ENCODE measurements at places on chromosomes 12 and 14.

DNA sequence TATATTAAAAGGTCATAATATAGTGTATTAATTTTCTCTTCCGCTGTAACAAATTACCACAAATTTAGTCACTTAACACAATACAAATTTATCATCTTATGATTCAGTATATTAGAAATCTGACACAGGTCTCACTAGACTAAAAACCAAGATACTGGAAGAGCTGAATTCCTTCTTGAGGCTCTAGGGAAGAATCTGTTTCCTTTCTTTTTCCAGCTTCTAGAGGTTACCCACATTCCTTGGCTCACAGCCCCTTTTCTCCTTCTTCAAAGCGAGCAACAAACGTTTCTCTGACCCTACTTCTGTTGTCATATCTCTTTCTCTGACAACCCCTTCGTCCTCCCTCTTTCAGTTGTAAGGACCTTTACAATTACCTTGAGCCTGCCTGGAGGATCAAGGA is 43.4 kb upstream of the AMN1 start:
- DNase-seq, result no peak

DNA sequence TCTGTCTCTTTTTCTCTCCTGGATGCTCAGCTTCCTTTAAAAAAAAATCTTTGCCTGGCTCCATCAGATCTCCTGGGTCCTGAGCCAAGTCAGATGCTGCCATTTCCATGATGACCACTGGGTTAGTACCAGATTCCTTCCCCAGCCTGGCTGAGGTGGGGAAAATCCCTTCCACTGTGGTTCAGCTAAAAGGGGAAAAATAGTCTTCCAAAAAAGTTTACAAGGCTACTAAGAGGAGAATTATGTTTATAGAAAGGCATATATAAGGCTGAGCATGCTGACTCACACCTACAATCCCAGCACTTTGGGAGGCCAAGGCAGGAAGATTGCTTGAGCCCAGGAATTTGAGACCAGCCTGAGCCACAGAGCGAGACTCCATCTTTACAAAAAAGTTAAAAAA is 28.4 kb upstream of the GAS2L3 start:
- DNase-seq, result no peak

DNA sequence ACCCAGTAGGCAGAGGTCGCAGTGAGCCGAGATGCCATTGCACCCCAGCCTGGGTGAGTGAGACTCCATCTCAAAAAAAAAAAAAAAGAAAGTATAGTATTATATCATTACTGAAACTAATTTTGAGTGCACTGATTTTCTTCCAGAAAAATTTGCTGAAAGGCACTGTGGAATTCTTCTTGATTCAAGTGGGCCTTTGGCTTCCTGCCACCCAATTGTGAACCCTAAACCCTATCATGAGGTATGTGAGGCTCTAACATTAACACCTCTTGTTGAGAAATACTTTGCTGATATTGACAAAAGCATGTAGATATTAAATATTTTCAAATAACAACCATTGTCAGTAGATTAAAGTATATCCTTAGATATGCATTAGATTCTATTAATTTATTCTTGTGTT is 211.2 kb downstream of the LRRK2 start:
- no peak for DNase-seq

GRCh38 chr12:114882083-114882482 is 198.1 kb upstream of the TBX3 start:
- no peak for DNase-seq

- no peak for DNase-seq
Observed at GRCh38 chr14:92751819-92752218, 3.4 kb upstream of the LGMN start.

DNA sequence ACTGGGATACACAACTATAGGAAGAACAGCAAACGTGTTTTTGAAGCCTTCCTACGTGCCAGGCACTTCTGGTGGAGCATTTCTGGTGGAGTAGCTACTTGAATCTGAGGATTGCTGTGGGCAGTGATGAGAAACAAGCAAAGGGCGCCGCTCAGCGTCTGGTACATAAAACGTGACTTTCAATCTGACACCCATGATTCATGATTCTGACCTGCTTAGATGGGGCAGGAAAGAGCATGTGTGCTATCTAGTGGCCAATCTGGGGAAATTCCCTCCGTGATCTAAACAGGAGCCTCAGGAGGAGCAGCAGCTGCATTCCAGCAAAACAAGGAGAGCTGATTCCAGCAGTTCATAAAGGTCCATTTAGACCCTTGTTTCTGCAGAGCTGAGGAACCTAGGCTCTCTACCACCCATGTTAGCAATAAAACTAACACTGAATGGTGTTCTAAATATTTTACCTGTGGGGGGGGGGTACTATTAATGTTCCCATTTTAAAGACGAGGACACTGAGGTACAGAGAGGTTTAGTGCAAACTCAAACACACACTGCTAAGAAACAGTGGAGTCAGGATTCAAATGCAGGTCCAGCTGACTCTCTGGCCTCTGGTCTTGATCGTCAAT is 37.8 kb downstream of the PAH start:
- peak; percentile 89 for DNase-seq

GRCh38 chr14:64973826-64974225 is 1.7 kb upstream of the RAB15 start:
- no peak for DNase-seq

- no peak for DNase-seq
Observed at GRCh38 chr14:66459603-66460002, 26.6 kb upstream of the CCDC196 start.

DNA sequence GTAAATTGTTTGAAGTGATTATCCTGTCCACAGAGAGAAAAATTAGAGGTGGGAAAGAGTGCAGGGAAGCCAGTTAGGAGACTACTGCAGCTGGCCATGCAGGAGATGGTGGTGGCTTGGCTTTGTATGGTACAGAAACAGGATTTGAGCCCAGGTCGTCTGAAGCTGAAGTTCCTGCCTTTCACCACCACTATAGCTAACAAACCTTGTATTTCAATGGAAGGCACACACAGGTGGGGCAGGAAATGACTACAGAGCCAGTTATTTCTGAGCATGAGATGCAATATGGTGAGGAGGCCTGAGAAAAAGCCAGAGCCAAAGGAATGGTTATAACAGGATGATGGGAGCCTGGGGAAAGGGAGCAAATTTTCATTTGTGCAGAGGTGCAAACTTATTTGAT is 103.9 kb downstream of the BTG1 start:
- no peak for DNase-seq

DNA sequence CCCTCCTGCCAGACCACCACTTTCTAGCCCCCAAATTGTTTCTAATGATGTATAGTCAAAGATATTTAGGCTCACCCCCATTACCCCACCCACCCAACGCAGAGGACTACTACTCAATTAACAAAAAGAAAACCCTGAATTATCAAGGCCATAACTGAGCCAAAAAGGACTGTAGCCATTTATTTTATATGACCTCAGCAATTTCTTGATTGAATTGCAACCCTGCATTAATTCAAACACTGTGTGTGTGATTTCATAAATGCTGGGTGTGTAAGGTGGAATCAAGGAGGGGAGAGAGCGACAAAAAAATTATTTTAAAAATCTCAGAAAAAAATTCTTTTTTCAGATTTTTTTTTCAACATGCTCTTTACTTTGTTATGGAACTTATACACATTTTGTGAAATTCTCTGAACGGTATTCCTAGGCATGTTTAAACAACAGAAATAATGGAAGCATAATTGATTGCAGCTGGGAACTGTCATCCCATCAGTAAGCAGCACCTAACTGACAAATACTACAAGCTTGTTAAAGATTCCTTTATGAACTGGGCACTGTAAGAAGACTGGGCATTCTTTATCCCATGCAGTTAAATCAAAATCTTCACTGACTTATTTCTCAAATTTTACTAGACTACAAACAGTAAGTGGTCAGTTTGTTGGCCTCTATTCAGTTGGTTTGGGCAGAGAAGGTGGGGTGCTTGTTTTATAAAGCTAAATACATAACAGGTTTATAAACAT is 179.1 kb downstream of the SOX5 start:
- DNase-seq, result no peak

DNA sequence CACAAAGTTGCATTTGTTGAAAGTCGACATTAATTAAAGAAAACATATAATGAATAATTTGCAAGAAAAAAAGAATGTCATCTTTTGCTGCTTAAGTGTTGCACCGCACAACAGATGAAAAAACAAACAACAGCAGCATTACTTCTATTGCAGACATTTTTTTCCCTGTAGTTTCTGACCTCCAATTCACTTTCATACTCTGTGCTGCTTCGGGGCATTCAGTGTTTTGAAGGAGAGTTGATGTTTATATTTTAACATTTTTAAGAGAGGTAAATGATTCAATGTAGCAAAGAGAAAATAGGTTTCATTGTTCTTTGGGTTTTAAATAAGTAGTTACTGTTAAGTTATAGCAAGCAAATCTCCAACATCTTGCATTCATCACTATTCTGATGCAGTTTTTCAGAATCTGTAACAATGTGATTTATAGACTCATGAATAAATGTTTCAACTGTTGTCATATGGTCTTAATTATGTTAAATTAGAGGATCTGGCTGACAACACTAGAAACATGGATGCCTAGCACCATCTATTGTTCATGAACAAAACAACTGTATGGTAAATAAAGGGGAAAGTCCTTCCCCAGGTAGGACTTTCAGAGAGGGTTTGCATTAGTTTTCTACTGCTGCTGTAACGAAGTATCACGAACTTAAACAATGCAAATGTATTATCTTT is 168.1 kb downstream of the BCAT1 start:
- no peak for DNase-seq

DNA sequence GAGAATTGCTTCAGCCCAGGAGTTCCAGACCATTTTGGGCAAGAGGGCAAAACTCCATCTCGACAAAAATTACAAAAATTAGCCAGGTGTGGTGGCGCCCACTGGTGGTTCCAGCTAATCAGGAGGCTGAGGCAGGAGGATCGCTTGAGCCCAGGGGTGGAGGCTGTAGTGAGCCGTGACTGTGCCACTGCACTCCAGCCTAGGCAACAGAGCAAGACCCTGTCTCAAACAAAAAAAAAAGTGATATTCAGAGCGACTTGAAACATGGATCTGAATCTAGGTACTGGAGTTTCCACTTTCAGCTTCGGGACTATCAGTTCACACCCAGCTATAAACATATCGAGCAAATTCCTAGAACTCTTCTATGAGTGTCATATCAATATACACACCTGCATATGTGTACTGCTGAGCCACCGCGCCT is 16.3 kb upstream of the RNF34 start:
- DNase-seq, result no peak

GRCh38 chr14:104574978-104575583 is 4.5 kb upstream of the C14orf180 start:
- DNase-seq, result no peak

DNA sequence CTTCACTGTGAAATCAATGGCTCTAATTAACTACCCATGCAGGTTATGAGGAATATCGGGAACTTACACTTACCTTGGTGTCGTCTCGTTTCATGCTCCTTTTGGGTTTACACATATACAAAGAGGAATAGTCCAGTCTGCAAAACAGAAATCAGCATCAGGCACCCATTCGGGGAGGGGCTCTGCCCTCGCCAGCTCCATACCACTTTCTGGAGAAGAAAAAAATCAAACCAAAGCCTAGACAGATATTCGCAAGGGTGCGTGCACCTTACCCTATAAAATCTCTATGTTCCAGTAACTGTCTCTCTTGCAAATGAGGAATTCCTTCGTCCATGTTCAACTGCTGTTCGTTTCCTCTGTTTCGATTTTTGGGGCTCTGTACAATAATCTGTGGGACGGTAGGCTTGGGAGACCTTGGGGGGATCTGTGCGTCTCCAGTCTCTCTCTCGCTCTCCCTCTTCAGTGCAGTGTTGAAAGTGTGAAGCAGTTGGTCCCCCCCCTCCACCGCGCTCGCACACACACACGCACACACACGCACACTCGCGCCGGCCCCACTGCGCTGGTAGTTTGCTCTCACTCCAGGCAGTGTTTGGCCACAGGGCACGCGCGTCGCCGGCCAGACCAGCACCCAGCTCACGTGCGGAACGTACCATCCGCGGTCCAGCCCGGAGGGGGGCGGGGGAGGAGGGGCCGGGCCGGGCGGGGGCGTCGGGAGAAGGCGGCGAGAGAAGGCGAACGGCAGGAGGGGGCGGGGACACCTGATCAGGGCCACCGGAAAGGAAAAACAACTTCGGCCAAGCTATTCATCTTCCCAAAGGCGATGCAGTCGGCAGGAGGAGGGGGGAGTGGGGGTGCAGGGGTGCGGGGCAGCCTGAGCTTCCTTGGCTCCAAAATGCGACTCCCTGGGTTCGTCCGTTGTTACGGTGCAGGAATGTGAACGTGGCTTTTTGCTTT is at the start of gene BHLHE41:
TSS of gene BHLHE41 (minus strand) at position 592 of the 954 bp plus-strand sequence. CDS start at position 334, 258 bp downstream.
- DNase-seq, result no peak

- DNase-seq, result no peak
Observed at GRCh38 chr14:70601162-70601561, 707 bp upstream of the MED6 start.

- DNase-seq, result no peak
Observed at GRCh38 chr12:98893675-98894411, 248.8 kb downstream of the APAF1 start.

- DNase-seq, result no peak
Observed at GRCh38 chr12:72256725-72257124, 15.4 kb upstream of the TRHDE start.

GRCh38 chr14:75259510-75259855 is 19.1 kb upstream of the FOS start:
- no peak for DNase-seq

- DNase-seq, result no peak
Observed at GRCh38 chr14:104094056-104094708, 8.7 kb downstream of the ASPG start.

GRCh38 chr12:18589316-18589715 is 148.5 kb downstream of the PLCZ1 start:
- DNase-seq, result no peak

DNA sequence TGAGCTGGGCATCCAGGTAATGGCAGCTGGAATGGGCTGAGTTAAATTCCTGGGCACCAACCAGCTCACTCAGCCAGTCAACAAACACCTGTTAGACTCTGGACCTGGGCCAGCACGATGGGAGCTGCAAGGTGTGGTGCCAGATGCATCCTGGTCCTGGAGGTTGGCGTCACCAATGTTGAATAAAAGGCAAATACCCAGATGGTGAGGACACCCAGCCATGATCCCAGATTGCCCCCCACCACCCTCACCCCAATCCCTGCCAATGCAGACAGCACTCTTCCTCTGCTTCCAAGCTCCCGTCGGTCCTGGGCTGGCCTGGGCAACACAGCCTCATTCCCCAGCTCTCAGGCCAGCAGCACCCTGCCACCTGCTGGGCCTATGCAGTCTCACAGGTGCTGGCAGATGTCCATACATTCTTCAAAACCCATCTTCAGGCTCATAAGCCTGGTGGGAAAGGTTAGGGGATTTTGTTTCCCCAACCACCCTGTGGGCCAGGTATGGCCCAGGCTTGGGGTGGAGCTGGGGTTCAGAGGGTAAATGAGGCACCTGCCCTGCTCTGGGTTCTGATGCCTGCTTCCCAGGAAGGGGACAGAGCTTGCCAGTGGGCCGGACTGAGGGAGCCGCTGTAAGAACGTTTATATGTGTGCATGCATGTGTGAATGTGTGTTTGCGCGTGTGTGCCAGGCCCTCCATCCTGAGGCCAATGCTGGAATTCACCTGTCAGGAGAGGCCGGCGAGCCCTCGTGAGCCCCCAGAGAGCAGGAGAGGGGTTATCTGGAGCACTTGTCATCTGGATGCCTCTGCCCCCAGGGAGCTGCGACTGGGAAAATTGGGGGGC is 58.0 kb downstream of the LGMN start:
- no peak for DNase-seq

GRCh38 chr12:120940799-120941198 is 36.6 kb upstream of the SPPL3 start:
- no peak for DNase-seq

GRCh38 chr14:91338379-91338778 is 79.2 kb downstream of the CCDC88C start:
- no peak for DNase-seq

- no peak for DNase-seq
Observed at GRCh38 chr14:52154992-52155650, 86.3 kb upstream of the NID2 start.
